ENCODE measurements at places on chromosomes 1 and 21.

- no peak for DNase-seq
Observed at GRCh38 chr1:172390683-172391551, 29.6 kb upstream of the C1orf105 start.

- no peak for DNase-seq
Observed at GRCh38 chr1:8219530-8219929, 98.4 kb upstream of the SLC45A1 start.

- no peak for DNase-seq
Observed at GRCh38 chr1:60694980-60695379, 387.4 kb upstream of the NFIA start.

DNA sequence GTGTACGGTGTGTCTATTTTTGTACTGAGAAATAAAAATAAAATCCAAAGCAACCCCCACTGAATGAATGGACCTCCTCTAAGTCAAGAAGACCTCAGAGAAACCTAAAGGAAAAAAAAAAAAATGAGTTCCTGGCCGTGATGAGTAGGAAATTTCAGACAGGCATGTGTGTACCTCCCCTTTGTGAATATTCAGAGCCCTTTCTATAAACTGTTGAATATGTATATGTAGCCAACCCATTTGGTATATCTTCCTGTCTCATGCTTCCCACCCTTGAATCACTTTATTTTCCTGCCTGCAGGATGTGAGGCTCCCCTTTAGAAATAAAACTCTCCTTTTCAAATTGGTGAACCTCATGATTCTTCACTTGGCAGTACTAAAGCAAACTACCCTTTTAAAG is 887.8 kb upstream of the NCAM2 start:
- no peak for DNase-seq

DNA sequence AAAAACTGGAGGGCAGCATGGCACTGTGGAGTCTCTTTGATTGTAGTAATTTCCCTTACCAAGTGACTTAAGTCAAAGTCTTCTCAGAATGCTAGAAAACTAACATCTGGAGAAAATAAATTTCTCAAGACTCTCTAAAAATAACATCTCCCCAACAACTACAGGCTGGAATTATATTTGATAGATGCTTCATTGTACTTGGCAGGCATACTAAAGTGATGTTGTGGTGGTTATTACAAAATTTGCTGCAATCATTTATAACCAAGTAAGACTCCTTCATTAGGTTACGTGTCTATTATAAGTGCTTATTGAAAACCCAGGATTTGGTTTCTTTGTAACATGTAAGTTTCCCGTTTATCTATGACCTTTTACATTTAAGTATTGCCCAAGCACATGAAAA is 132.9 kb upstream of the NRIP1 start:
- DNase-seq: no peak

DNA sequence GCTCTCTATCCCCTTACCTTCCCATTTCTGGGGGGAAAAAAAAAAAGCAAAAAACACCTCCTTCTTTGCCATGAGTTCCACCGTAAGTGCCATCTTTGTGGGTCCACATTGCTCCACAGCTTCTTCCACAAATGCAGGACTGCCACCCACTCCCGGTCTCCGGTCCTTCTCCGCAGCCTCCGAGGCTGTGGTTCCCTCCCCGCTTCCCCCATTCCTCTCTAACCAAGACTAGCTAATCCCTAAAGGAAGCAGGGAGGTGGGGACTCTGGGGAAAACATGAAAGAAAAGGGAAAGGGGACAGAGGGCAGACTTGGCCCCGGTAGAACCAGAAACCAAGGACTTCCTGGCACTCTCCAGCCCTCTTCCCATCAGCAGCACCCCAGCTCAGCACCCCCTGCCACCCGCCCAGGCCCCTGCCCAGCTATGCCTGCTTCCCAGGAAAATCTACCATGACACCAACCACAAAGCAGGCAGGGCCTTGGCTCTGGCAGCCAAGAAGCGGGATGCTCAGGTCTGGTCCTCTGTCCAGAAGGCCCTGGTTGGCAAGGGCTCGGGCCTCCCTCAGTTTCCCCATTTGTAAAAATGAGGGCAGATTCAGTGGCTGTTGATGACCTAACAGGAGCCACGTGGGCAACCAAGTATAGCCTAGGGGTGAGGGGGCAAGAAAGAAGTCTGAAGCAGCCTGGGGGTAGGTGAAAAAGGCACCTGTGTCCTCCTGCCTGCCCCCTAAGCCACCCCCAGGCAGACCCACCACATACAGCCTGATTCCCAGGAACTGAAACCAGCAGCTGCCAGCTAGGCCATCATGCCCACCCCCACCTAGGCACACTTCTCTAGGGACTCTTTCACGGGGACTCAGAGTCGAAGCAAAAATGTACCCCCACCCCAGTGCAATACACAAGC is 2.5 kb downstream of the EPHA2 start:
- DNase-seq: no peak

DNA sequence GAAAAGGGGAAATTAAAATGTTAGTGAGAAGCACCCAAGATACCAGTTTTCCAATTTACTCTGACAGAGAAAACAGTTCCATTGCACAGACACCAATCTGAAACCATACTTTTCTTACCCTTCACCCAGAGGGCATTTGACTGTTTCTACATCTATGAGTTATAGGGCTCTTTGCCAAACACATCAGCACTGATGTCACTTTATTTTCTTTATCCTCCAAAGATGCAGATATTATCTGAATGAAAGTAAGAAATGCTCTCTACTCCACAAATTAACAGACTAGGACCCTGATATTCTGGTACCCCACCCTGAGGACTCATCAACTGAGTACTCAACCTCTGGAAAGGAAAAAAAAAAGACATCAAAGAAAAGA is 24.2 kb upstream of the PEX19 start:
- DNase-seq: no peak

DNA sequence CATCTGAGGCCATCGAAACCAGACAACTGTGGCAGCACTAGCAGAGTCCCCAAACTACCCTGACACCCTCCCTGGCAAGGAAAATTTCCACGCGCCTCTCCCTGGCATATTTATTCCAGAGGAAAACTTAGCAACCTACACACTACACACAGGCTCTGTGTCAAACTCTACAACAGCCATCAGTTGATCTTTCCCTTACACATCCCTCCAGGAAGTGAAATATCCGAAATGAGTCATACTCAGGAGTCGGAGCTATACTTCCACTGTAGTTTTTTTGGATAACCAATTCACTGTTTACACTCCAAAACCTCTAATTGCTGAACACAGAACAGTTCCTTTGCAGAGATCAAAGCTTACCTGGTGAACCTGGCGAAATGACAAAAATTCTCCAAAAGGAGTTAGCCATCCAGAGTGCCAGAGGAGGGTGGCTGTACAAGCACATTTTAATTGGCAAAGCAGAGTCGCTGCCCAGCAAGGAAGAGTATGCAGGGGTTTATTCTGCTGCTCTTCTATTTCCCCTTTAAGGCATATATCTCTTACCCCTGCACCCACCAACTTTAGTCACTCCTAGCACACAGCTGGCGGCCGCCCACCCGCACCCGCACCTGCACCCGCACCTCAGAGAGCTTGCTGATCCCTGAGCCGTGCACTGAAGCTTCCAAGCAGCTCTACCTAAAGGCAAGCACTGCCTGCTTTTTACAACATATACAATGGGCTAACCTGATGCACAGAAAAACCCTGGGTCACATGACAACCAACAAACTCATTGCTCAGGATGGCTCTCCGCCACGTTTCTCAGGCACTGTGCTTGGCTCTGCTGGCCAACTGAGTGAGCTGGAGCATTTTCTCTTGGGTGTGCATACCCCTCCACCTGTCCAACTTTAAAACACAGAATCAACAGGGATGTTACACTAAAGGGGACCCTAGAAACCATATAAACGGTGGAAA is 54.9 kb downstream of the CAPZB start:
- DNase-seq: no peak

- DNase-seq: no peak
Observed at GRCh38 chr1:31259746-31260145, 20.1 kb upstream of the NKAIN1 start.

DNA sequence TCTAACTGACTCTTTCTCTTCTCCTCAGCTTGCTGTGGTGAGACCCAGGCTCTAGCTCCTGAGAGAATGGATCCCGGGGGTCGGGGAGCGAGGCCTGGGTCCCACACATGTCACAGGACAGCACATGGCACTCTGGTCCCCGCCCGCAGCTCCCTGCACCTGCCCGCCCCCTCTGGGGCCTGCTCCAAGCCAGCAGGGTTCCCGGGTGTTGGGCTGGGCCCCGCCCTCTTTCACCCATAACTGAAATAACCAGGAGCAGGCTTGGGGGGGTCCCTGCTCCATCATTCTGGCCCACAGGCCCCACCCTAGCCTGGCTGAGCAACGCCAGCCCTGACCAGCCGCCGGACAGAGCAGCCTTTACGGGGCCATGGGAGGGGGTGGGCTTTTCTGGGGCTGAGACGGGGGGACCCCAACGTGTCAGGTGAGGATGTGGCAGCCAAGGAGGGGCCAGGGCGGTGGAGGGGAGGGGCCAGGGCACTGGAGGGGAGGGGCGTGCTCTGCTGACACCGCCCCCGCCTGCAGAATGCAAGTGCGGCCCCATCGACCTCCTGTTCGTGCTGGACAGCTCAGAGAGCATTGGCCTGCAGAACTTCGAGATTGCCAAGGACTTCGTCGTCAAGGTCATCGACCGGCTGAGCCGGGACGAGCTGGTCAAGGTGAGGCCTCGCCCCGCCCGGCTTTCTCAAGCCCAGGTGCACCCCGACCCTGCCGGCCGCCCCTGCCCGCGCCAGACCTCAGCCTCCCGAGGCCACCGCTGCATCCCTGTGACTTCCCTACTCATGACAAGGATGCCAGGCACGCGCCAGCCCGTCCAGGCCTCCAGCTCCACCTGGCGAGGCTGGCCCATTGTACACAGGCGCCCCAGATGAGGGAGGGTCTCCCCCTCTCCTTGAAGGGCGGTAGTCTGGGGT is 19.4 kb downstream of the COL6A1 start:
- no peak for DNase-seq

DNA sequence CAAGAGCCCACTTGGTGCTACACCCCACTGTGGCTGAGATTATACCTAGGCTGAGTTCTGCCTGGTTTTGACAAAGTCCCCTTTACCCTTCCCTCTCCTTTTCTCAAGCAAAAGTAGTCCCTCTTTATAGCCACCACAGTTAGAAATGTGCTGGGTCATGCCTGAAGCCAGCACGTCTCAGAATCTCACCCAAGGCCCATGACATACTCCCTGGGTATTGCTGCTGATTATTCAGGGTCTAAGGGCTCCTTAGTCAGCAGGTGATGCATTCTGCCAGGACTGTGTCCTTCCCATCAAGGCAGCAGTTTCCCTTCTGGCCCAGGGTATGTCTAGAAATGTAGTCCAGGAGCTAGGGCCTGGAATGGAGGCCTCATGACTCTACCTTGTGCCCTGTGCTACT is 67.3 kb upstream of the COX20 start:
- no peak for DNase-seq

- no peak for DNase-seq
Observed at GRCh38 chr1:94095112-94095637, 25.8 kb downstream of the ABCA4 start.

GRCh38 chr21:37711836-37712568 is 204.3 kb downstream of the KCNJ6 start:
- peak; percentile 48 for DNase-seq

DNA sequence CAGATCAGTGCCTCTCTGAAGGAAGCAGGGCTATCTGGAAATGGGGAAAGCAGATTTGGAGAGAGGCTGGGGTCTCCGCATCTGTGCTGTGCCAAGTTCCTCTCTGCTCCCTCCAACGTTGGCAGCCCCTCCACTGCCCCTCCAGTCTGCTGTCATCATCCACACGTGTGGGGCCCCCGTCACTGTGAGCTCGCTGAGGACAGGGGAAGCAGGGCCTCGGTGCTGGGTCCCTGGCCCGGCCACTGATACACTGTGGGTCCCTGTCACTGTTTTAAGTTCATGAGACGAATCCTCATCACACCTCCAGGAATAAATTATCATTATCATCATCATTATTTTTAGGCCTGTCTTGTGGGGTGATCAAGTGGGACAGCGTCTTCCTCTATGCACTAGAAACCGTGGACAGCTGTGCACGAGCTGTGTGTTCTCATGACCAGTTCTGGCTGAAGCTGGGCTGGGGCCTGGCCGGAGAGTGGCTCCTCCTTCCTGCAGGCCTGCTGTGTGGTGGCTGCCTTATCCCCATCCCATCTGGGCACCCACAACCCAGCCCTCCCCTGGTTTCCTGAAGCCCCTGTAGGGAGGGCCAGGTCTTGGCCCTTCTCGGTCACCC is 52.2 kb downstream of the DMRTB1 start:
- no peak for DNase-seq

- no peak for DNase-seq
Observed at GRCh38 chr21:36149788-36150711, 6.6 kb upstream of the DOP1B start.

- DNase-seq: no peak
Observed at GRCh38 chr1:246638941-246639655, 72.8 kb downstream of the CNST start.

DNA sequence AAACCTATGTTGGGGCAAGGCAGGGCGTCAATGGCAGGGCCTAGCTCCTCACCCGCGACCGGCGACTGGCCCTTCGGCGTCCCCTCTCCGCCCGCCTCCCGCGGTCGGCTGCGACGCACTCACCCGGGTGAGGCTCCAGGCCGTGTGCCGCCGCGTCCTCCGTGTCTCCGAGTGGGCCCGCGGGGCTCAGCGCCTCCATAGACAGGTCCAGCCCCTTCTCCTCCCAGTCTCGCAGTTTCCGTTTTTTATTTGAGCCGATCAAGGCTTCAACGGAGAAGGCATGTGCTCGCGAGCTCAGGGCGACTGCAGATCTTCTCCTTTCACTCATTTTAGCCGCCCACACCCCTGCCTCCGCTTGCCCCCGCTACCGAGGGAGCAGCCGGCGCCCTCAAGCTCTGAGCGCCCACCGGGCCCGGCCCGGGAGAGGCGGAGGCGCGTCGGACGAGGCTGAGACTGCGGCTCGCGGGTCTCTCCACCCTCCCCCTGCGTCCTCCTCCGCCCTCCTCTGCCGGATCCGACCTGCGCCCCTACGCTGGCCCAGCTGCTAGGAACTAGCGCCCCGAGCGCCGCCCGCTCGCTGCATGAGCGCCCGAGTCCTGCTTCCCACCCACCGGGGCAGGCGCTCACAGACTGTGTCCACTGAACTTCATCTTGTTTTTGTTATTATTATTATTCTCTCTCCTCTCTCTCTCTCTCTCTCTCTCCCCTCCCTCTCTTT is 516 bp downstream of the TBX15 start:
- no peak for DNase-seq

- DNase-seq: no peak
Observed at GRCh38 chr1:203239526-203240305, 10.2 kb upstream of the CHIT1 start.

- DNase-seq: no peak
Observed at GRCh38 chr21:36661511-36662309, 37.2 kb upstream of the SIM2 start.

- no peak for DNase-seq
Observed at GRCh38 chr21:17003258-17003615, 509.6 kb upstream of the CXADR start.

GRCh38 chr21:34055615-34056014 is 17.8 kb upstream of the MRPS6 start:
- no peak for DNase-seq

DNA sequence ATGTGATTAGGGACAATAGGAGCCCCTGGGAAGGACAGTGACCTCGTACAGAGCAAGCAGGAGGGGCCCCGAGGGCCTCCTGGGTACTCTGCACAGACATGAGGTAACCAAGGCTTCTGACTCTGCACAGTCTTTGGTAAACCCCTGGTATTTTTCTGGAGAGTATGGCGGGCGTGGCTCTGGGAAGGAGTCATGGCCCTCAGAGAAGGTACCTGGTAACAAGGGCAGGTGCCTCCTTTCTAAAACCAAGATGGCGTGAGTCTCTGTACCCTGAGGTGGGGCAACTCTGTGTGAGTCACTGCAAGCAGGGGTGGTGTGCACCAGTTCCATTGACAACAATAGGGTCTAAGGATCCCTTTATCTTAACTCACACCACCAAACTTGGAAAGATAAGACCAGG is 39.9 kb upstream of the SLC19A1 start:
- no peak for DNase-seq
